Neural crest cell (in vitro differentiated cells): ENCODE measurements at places on chromosomes 16 and 17.
A peak's percentile ranks its signal among the peaks of the same experiment; 100 is the strongest.

- DNase-seq, result no peak
These were observed 13.2 kb upstream of the HEATR6 start for GRCh38 chr17:60091908-60092331.

DNA sequence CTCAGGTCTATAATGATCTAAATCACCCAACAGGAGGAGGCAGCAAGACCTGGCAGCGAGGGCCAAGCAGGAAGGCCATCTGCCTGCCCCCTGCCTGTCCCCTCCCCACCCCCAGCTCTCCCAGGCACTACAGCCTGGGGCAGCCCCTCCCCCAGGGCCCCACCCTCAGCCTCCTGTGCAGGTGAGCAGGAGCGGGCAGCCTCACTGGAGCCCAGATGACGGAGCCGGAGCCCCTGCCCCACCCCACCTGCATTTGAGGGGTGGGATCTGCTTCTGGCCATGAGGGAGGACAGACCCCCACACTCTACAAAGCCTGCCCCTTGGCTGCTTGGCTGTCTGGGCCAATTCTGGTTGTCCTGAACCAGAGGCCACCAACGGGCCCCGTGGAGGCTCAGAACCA is 12.4 kb upstream of the BAHCC1 start:
- no peak for DNase-seq

DNA sequence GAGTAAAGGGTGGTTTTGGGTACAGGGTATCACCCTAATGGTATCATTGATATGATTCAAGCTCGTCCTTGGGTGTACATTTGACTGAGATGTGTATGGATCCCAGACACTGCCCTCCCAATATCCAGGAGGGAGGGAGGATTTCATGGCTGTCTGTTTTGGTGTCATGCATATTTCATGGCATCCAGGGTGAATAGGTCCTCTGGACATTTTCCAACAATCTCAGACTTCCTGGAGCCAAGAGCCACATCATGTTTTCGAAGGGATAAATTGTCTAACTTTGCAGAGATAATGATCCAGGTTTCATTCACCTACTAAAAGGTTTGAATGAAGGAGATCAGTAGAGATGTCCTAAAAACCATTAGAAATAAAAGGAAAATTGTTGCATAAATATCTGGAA is 431.9 kb downstream of the SHISA9 start:
- DNase-seq, result no peak

- DNase-seq, result no peak
These were observed 76.8 kb downstream of the TUBD1 start for GRCh38 chr17:59815965-59816364.

DNA sequence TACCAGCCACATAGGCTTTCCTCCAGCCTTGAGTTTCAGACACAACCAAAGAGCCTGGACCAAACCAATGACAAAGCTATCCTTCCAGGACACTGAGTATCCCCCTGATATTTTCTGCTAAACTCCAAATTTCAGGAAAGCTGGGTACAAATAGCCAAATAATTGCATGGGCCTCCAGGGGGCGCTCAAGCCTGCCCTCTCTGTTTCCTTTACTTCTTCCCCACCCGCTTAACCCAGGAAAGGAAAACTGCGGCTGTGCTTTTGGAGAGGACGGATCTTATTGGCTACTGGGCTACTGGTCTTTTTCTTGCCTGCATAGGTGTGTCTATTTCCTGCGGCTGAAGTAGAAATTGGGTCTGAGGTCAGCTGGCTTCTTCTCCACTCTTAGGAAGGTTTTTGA is 30.1 kb downstream of the GNGT2 start:
- peak; percentile 69 for DNase-seq

DNA sequence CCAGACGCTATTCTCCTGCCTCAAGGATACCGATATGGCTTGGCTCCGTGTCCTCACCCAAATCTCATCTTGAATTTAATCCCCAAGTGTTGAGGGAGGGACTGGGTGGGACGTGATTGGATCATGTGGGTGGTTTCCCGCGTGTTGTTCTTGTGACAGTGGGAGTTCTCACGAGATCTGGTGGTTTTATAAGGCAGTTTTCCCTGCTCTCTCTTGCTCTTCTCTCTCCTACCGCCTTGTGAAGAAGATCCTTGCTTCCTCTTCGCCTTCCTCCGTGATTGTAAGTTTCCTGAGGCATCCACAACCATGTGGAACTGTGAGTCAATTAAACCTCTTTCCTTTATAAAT is 43.9 kb upstream of the ZCCHC14 start:
- DNase-seq, result no peak

DNA sequence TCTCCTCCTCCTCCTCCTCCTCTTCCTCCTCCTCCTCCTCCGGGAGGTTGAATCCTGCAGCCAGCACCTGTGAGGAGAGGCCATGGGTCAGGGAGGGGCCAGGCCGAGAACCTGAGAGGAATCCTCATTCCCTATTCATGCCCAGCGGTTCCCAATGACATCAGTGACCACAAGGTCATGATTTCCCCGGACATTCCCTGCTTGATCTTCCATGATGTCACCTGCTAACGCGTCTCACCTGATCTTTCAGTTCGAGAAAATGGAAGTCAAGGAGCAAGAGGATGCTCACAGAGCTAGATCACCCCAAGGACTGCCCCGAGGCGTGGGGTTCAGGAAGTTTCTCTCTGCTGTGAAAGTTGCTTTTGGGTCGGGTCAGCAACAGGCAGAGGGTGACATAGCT is 5.4 kb downstream of the APOBR start:
- no peak for DNase-seq

DNA sequence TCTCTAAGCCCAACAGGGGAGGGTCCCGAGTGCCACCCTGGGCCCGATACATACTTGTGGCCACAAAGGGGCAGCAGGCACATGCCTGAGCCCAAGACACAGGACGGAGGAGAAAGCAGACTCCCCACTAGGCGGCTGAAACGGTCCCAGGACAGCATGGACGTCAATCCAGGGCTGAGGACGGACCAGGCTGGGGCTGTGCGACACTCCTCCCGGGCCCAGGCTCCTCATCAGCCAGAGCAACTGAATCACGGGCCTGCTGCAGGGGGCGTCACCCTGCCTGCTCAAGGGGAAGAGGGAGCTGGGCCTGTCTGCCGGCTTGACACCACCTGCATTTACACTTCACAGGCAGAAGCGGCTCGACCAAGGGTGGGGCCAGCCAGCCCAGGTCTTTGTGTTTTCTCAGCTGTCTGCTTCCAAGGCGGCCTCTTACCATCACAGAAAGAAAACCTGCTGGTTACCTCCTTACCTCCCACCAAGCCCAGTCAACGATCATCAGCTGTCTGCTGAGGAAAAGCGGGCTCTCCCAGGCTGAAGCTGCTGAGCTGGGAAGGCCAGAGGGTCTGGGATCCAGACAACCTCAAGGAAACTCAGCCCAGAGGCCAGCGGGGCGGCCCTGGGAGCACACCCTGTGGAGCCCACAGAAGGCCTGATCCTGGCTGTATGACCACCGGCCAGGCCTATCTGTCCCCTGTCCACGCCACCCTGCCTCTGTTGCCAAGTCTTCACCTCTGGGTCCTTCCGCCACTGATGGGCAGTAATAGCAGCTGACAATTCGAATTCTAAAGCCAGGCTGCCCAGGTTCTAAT is 26.4 kb downstream of the KIFC3 start:
- peak; percentile 63 for DNase-seq

GRCh38 chr16:9797306-9797705 is 384.9 kb downstream of the GRIN2A start:
- no peak for DNase-seq

GRCh38 chr16:19644877-19645276 is 73.2 kb downstream of the KNOP1 start:
- DNase-seq, result no peak

- DNase-seq, result no peak
These were observed 214.6 kb downstream of the MSI2 start for GRCh38 chr17:57470906-57471305.

- no peak for DNase-seq
These were observed 36.4 kb downstream of the MAP2K6 start for GRCh38 chr17:69450918-69451317.

DNA sequence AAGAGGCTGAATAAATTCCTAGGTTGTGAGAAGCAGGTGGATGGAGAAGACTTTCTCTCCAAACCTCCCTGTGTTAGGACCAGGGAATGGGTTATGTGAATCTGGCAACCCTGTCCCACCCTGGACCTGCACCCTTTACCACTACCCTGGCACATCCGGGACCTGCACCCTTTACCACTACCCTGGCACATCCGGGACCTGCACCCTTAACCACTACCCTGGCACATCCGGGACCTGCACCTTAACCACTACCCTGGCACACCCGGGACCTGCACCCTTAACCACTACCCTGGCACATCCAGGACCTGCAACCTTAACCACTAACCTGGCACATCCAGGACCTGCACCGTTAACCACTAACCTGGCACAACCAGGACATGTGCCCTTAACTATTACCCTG is 207.0 kb upstream of the CACNG3 start:
- DNase-seq, result no peak

DNA sequence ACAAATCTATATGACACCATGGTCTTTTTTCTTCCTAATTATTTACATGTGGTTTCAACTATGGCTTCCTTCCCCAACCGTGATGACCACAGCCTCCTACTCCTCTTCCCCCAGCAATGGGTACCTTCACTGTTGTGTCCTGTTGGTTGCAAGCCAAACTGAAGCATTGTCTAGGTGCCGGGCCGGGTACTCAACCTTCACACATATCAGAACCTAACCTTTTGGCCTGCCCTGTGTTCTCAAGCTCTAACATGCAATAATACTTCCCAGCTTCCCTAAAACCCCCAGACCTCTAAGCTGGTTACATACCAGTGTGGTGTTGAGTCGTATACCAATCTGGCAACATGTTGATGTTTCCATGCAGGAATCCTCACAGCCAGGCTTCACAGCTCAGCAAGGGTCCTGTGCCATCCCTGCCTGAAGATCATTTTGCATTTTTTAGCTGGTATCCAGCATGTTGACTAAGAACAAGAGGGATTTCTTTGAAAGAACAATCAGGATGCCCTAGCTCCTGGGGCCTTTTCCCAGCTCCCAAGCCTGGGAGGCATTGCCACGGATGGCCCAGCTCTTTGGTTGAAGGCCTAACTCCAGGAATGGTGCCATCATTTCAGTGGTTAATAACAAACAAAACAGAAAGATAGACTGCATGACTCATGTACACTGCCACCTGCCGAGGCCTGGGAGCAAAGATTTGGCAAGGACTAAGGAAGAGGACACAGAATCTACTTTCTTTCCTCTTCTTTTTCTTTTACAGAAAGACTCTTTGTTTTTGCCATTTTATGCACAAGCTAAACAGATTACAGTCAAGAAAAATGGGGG is 373.7 kb upstream of the SALL1 start:
- no peak for DNase-seq

DNA sequence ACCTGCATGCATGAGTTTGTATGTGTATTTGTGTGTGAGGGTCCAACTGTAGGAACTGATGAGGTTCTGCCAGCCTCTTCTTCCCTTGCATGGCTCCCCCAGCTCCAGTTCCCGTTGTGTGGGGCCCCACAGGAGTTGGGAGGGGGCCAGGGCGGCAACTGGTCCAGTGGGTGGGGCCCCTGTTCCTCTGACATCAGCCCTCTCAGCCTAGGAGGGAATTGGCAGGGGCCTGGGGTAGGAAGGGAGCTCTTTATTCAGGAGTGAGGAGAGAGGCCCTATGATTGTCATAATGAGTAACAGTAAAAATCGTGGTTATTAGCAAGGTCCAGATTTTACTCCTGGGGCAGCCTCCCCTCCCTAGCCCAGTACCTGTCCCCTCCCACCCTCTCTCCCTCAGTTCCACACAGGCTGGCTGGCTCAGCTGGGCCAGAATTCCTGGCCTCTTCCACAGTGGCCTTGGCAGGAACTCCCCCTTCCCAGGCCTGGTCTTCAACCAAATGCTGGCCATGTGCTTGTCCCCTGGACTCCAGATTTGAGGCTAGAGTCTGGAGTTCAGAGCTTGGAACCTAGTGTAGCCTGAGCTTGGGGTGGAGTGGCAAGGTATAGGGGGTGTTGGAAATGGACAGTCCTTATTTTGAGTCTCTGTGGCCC is 18.9 kb downstream of the RARA start:
- DNase-seq, result no peak

GRCh38 chr17:57289130-57289529 is 32.8 kb downstream of the MSI2 start:
- DNase-seq, result no peak

GRCh38 chr17:72504783-72505182 is 384.0 kb downstream of the SOX9 start:
- DNase-seq, result no peak

DNA sequence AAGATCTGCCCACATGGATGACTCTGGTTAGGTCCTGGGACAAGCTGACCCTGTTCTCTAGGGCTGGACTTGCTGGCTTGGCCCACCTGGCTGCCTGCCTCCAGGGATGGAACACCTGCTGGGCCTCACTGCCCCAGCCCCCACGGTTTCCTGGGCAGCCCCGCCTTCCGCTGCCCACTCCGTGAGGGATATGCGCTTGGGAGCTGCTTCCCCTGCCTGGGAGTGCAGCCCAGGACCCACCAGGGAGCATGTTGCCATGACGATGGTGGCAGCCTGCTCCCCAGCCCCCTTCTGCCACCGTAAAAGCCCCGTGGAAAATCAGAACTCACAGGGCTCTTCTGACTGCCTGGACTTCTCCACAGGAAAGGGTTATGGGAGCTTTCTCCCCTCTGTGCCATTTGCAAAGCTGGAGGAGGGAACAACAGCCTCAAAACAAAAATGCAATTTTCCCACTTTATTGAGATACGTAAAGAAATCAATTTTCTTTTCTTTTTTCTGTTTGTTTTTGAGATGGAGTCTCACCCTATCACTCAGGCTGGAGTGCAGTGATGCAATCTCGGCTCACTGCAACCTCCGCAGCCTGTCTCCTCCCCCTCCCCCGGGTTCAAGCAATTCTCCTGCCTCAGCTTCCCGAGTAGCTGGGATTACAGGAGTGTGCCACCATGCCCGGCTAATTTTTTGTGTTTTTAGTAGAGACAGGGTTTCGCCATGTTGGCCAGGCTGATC is 18.0 kb upstream of the GAS7 start:
- DNase-seq, result peak; percentile 6
